ENCODE measurements at places on chromosomes 5 and 9.

DNA sequence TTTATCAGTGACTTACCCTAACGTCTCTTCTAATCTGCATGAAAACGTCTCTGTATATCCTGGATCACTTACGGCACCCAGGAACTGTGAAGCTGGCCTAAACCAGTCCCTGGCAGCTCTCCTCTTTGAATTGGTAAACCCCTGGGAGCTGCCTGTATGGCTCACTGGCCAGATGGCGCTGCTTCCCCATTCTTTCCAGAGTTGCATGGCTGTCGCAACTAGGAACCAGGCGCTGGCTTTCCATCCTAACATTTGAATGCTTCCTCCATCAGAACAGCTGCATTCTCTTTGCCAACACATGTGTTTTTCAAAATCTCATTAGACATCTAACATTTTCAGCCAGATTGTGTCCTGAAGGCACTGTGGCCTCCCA, 8.0 kb upstream of the PCA3 start:
- DNase-seq, result no peak

DNA sequence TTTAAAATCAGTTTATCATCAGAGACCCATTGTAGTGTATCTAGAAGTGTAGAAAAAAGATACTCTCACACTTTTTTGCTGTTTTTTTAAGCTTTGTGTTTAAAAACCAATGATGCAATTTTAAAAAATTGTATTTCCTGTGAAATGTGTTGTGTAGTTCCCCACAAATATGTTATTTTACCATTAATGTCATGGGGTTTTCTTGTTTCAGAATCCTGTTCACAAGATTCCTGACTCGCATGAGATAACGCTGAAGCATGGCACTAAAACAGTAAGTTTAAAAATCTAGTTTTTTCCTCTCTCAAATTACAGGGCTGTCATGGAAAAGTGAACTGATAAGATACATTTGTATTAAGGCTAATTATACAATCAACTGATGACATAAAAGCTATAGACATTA, 58.6 kb downstream of the WDR70 start:
- DNase-seq, result no peak

- peak; percentile 68 for DNase-seq
These were observed 143.0 kb downstream of the SMARCA2 start for GRCh38 chr9:2158111-2158610.

GRCh38 chr9:97556721-97557605, 55.5 kb downstream of the TMOD1 start:
- no peak for DNase-seq

DNA sequence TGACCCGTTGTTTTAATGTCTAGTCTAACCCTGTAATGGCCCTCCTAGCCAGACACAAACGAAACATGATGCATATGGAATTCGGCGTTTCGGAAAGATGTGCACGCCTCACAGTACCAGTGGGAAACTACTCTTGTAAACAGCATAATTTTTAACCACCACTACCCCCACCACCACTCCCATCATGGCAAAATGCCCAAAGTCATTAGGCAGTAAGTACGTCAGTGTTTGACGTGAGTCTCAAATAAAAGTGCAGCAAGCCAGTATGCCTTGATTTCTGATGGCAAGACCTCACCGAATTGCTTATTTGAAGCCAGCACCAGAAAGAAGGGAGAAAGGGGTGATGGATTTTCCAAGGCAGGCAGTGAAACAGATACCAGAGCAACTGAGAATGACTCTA, 71.4 kb downstream of the ADRB2 start:
- DNase-seq, result no peak

DNA sequence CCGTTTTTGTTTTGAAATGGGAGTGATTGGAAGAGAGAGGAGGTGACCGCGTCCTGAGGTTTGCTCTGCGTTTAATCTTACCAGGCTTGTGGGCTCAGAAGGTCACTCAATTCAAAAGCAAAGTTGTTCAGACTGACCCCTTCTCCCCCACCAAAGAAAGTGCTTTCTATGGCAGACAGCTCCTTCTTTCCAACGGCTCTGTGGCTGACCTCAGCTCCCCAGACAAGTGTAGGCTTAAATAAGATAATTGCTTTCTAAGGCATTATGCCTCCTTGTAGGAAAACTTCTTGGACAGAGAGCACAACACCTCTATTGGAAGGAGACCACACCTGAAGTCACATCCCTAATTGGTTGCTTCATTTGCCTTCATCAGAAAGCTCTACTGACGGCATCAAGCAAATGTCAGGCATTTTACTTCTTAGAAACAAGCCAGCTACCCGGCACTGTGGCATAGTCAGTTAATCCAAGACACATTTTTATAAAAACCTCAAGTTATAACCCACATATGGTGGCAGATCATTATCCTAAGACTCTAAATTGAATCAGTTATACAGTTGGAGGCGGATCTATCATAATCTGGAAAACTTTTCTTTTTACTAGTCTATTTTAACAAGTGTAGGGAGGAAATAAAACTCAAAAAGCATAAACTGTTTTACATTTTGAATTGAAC, 94.9 kb downstream of the TMEM174 start:
- DNase-seq, result no peak

GRCh38 chr5:94853120-94853519, 234.7 kb downstream of the SLF1 start:
- DNase-seq, result no peak

GRCh38 chr9:6827439-6828145, 69.8 kb downstream of the KDM4C start:
- peak; percentile 49 for DNase-seq

- no peak for DNase-seq
These were observed 97.5 kb downstream of the INIP start for GRCh38 chr9:112620388-112620787.

DNA sequence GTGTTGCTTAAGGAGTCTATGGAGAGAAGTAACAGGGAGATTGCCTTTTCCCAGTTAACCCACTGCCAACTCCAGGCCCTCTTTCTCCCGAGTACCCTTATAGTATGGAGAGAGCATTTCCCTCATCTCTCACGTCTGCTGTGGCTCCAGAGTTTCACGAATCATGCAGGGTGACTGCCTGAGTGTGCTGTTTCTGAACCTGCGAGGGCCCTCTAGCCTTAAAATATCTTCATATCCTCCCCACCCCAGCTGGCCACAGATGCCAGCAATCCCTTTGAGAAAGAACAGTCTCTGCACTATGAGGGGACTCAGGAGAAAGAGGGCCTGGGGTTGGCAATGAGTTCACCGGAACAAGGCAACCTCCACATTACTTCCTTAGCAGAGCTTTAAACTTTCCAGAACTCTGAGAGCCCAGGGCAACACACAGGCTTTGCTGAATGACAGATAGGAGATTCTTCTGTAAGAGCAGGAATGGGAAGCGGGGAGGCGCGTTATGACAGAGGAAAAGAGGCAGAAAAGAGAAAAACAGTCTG, 81.6 kb upstream of the ANKH start:
- no peak for DNase-seq

- DNase-seq, result peak; percentile 86
These were observed 1.4 kb downstream of the CHD1 start for GRCh38 chr5:98927242-98927988.

- DNase-seq, result no peak
These were observed 8.4 kb downstream of the CCIN start for GRCh38 chr9:36177571-36177970.

- DNase-seq, result no peak
These were observed 839.9 kb downstream of the MAT2B start for GRCh38 chr5:164345173-164345849.

DNA sequence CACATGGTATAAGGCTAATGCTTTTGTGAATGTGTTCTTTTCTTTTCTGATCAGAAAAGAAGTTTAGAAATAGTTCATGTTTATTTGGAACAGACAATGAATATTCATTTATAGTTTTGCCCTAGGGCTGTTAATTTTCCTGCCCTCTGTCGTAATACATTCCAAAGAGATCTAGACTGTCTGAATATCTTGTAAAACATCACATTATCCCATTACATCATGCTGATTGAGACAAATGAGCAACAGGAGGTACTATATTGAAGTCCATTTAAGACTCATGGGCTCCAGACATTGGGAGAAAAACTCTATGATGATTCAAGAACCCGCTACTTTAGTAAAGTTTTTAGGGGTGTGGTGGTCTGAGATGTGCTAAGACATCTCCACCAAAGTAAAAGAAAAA, 121.2 kb upstream of the MAP1B start:
- no peak for DNase-seq

DNA sequence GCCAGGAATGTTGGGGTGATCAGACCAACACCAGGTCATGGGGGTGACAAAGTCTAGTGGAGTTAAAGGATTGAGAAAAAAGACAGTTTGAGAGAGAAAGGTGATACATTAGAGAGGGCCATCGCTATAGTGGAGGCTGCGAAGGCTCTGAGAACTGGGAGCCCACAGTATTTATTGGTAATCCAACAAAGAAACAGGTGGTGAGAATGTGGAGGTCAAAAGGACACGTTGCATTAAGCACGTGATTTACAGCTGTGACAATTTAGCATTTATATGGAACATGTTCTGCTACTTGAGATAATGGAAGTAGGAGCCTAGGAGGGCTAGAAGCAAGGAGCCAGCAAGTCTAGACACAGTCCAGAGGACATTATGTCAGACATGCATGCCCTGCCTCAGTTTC, 2086.5 kb upstream of the C9orf72 start:
- no peak for DNase-seq

DNA sequence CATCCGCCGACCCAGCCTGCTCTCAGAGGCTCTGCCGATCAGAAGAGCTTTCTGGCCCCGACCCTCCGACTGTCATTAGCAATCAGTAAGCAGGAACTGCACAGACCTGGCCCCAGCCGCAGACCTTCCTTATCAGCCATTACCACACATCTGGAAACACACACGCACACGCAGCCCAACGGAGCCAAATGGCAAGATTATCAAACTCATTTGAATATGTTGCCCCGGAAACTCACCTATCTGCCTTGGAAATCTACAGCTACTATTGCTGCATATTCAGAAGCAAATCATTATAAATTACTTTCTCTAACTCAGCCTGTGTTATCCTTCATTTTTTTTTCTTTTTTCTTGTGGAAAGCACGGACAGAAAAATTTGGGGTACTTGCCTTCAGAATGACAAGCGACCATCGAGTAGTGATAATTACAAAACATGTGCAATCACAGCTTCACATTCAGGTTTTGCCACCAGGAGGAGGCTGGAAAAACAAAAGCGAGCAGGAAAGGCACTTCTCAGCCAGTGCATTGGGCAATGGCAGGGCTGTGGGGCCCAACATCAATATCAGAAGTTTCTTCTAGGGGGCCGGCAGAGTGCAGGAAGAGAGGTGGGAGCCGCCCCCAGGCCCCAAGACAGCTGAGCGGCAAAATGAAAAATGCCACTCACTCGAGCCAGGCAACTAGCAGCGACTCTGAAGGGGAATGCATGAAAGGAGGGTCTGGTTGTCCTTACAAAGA, 122.3 kb downstream of the VAV2 start:
- no peak for DNase-seq

GRCh38 chr5:170338933-170339779, 41.6 kb upstream of the LCP2 start:
- peak; percentile 82 for DNase-seq

Data from CD4-positive, alpha-beta T cell treated with Interleukin-21 for 1 hour (primary cell).